ENCODE measurements at places on chromosomes 5 and 9. TPM values are rescaled to one million over a fixed set of nuclear protein-coding genes. Genes with fewer than 3 reads are reported as not detected.

DNA sequence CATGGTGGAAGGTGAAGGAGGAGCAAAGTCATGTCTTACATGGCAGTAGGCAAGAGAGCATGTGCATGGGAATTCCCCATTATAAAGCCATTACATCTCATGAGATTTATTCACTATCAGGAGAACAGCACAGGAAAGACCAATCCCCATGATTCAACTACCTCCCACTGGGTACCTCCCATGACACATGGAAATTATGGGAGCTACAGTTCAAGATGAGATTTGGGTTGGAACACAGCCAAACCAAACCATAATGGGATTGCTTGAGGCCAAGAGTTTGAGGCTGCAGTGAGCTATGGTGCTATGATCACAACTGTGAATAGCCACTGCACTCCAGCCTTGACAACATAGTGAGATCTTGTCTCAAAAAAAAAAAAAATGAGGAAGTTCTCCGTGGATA, 581.8 kb downstream of the TAF11L14 start:
- no peak for DNase-seq

ENHO gene
- 4.3 TPM for polyA plus RNA-seq

GALNT10 gene
- 20.0 TPM for polyA plus RNA-seq

GRCh38 chr9:121349009-121349408, 21.0 kb downstream of the STOM start:
- no peak for DNase-seq

PAEP gene
- polyA plus RNA-seq = not detected

DNA sequence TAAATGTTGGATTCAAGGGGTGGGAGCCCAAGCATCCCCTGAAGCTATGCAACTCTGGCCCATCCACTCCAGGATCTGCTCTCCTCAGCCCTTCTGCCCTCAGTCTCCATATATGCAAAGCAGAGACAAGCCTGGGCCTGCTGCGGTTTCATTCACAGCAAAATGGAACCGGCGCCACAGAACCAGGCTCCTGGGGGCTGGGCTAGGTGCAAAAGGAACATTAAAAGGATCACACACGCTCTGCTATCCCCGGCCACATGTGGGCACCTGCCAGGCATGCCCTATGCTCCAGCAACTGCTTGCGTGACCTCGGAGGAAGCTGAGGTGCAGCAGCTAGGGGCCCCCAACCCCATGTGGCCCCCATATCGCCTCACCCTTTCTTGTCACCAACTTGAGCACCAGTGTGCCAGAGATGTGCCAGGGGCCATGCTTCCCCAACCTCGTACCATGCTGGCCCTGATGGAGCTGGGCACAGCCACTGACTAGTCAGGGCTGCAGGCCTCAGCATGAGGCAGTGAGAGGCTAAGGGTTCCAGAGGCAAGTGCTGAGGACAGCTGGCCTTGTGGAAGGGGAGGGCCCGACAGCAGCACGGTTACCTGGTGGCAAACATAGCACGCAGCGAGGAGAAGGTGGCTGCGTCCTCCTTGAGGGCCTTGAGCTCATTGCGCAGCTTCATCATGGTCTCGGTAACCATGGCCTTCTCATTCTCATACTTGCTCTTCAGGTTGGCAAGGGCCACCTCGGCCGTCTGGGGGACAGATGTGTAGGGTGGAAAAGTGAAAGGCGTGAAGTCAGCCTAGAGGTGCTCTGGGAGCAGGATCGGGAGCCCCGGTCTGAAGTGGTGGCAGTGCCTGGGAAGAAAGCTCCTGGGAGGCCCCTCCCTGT, 47.2 kb downstream of the BICD2 start:
- no peak for DNase-seq
